ENCODE measurements at places on chromosomes 2 and 18.

DNA sequence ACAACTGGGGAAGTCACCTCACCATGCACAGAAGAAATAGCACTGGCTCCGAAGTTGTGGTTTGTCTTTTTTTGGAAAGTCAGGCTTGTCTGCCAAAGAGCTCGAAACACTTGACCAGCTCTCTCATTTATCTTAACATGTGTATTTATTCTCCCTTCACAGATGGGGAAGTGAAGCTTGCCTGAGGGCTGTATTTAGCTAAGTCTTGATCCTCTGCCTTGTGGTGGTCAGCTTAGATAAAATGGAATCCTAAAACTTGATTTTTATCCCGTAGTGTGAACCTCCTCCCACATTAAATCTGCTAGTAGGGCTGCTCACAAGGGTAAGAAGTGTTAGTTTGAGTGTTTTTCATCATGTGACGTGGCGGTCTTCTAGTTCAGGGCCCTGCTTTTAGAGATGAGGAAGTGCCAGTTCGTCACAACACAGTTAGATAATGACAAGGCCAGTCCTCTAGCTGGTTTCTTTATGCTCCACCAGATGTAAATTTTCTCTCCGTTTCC lies 89.7 kb downstream of the TMEM247 start:
- DNase-seq: no peak

GRCh38 chr18:36398419-36398818 lies 100.9 kb downstream of the FHOD3 start:
- no peak for DNase-seq

DNA sequence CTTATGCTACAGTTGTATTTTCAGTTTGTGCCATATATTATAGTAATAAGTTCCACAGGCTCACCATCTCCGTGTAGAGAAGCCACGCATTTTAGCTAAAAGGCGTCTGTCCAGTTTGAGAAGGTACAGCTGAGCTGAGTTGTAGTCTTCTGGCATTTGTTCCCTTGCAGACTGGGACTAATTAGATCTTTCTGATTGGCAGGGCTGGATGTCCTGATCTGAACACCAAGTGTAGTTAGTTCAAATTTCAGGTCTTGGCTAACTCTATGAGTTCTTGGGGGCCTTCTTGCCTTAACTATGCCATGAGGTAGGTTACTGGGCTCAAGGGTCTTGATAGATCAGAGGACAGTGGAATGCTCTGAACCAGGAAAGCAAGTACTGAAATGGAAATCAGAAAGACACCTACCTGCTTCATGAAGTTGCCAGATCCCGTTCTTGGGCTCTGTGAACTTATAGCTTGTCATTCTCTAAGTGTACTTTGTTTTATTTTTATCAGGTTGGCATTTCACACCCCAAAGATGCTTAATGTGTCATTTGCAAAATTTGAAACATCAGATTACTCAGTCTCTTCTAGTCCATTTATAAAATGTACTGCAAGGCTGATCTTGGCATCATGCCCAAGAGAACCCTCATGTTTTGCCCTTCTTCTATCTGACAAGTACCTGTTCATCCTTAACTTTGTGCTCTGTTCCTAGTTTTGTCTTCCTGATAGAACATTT lies 93.7 kb downstream of the PLCL1 start:
- DNase-seq: no peak

GRCh38 chr2:203533676-203534591 lies 1.2 kb downstream of the RAPH1 start:
- DNase-seq: no peak

GRCh38 chr2:48651158-48651790 lies 33.6 kb downstream of the GTF2A1L start:
- DNase-seq: no peak

GRCh38 chr18:46199515-46200147 lies 95.4 kb downstream of the HAUS1 start:
- no peak for DNase-seq

Measured in ecto neural progenitor cell (in vitro differentiated cells).